Stimulated activated CD4-positive, alpha-beta T cell treated with anti-CD3 and anti-CD28 coated beads, Interleukin-1b, Interleukin-23, amount 100 ng/mL, for 1 hour (primary cell): ENCODE measurements at places on chromosomes 3 and 15.

- DNase-seq, result no peak
Observed at GRCh38 chr3:31890742-31891469, 90.2 kb downstream of the OSBPL10 start.

- no peak for DNase-seq
Observed at GRCh38 chr15:78044407-78045155, 32.9 kb downstream of the TBC1D2B start.

- no peak for DNase-seq
Observed at GRCh38 chr15:78072080-78072892, 5.2 kb downstream of the TBC1D2B start.

GRCh38 chr3:14378415-14378814 lies 24.0 kb upstream of the SLC6A6 start:
- no peak for DNase-seq
